ENCODE measurements at places on chromosomes 1 and 21. TPM values are rescaled to one million over a fixed set of nuclear protein-coding genes. Genes with fewer than 3 reads are reported as not detected.

Gene LCE1B
- total RNA-seq: not detected

Gene ACOT11
- total RNA-seq: 1.3 TPM

Gene ZNF593OS
- total RNA-seq: not detected

Gene IFNLR1
- 5.3 TPM for total RNA-seq

GRCh38 chr1:112554411-112554810 is 45.6 kb downstream of the WNT2B start:
- no peaks in the 10 kb centered on the region for H3K27me3 ChIP-seq
- H3K4me3 ChIP-seq: no peak overlapping the region
- no peaks in the 10 kb centered on the region for H3K36me3 ChIP-seq
- DNase-seq: no peak

DNA sequence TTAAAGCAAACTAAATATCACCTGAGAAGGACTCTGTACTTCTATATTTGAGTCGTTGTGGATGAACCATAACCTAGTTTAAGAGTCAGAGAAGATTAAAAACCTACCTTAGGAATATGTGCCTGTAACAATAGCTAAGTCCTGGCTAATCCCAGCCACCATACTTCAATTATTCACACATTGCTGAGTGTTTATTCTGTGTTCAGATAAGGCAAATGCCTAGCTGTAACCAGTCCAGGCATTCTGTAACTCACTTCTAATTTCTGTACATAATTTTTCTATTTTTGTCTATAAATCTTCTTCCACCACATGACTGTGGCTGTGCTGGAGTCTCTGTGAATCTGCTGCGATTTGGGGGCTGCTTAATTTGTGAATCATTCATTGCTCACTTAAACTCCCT is 441.9 kb upstream of the ADAMTS5 start:
- H3K36me3 ChIP-seq: no peaks in the 10 kb centered on the region
- H3K27me3 ChIP-seq: no peaks in the 10 kb centered on the region
- no peaks in the 10 kb centered on the region for H3K4me1 ChIP-seq
- DNase-seq: no peak
- no peak overlapping the region for H3K27ac ChIP-seq

DNA sequence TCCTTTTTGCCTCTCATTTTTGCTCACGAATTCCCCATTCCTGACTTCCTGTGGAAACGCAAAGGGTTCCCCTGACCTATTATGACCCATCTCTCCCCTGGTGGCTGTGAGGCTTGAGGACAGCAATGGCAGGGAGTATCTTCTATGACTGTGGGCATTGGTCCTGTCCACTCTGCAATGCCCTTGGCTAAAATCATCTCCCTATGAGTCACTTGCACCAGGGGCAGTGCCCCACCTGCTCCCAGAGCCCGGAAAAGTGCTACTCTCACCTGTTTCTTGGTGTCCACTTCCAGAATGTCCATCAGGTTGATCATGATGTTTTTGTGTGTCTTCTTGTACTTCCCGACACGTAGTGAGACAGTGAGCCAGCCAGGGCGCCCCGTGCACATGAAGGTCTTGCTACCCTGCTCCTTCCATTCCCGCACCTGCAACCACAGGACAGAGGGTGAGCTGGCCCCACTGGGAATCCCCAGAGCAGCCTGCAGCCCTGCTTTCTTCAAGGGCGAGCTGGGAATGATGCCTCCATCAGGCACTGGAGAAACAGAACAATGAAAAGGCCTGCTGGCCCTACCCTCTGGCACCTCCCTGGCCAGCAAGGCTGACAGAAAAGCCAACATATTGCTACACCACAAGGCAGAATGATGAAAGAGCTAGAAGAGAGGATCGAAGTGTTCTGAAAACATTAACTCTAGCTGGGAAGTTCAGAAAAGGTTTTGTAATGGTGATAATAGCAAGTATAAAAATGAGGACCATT is 3.5 kb downstream of the DHCR24 start:
- DNase-seq: no peak
- no peak overlapping the region for H3K27ac ChIP-seq
- H3K27me3 ChIP-seq: no peaks in the 10 kb centered on the region
- no peak overlapping the region for H3K4me3 ChIP-seq
- H3K4me1 ChIP-seq: peaks cover 65% of the 10 kb centered on the region

- DNase-seq: no peak
- H3K4me3 ChIP-seq: peak overlapping the region; percentile 78
- H3K36me3 ChIP-seq: no peaks in the 10 kb centered on the region
- H3K27me3 ChIP-seq: peaks cover 27% of the 10 kb centered on the region
- no peak overlapping the region for H3K27ac ChIP-seq
Measured at GRCh38 chr1:84078842-84079202, 65.2 kb upstream of the PRKACB start.

DNA sequence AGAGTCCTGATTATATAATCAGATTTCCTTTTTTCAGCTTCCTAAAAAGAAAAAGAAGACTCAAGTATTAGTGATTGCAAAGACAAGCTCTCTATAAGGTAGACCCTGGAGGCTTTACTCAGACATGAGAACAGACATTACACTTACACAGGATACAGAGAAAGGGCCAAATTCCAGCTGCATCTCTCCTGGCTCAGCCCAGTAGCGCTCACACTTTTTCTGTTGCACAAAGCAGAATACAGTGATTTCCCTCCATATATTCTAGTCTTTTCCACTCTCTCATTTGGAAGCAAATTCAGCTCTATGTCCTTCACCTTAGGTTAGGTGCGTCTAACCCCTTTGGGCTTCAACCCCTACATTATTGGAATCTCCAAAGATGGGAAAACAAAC is 15.1 kb downstream of the PTPN22 start:
- H3K4me3 ChIP-seq: no peak overlapping the region
- DNase-seq: no peak
- H3K36me3 ChIP-seq: peaks cover 57% of the 10 kb centered on the region
- no peaks in the 10 kb centered on the region for H3K27me3 ChIP-seq
- peak overlapping the region; percentile 16 for H3K27ac ChIP-seq

DNA sequence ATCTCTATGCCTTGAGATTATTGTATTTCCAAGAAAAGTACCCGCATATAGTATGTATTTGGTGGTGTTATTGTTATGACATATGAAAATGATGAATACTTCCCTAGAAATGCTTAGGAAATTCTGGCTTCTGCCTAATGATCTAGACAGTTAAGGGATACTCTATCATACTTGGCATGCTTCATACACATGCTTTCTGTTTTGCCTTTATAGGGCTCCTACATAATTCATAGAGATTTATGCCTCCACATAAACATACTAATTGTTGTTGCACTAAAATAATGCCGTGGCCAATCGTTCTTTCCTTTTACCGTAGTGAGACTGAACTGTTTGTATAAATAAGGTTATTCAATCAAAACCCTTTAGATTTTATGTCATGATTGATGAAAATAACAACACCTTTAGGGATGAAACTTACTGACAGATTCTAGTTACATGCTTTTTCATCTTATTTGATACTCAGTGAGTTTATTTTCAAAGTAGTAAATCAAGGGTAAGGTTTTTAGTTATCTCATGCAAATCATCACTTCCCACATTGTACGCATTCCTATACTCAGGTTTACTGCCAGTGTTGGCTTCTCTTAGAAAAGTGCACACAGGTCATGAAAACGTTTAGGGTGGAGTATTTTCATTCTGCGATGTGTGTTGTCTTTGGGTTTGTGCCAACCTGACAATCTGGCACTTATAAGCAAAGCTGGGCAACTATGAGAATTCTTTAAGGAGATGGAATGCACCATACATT is 40.5 kb upstream of the SCYL3 start:
- H3K36me3 ChIP-seq: no peaks in the 10 kb centered on the region
- H3K4me3 ChIP-seq: no peak overlapping the region
- H3K27ac ChIP-seq: no peak overlapping the region
- no peak for DNase-seq
- H3K4me1 ChIP-seq: no peaks in the 10 kb centered on the region

DNA sequence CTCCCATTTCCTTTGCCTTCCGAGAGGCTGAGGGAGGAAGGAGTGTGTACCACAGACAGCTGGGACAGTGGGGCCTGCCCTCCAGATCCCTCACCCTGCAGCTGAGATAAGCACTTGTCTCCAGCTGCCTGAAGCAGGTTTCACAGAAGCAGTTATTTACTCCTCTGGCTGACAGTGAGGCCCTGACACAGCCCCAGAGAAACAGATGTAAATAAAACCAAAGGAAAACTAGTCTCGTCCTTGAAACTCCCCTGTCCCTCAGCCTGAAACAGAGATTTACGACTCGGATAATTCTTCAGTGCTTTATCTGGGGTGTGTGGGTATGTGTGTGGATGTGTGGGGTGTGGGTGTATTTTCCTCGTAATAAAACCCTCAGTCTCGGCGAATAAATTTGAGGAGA is 181.1 kb downstream of the IGSF21 start:
- peaks cover 4% of the 10 kb centered on the region for H3K27me3 ChIP-seq
- H3K4me3 ChIP-seq: no peak overlapping the region
- no peaks in the 10 kb centered on the region for H3K36me3 ChIP-seq
- H3K27ac ChIP-seq: no peak overlapping the region
- no peak for DNase-seq

DNA sequence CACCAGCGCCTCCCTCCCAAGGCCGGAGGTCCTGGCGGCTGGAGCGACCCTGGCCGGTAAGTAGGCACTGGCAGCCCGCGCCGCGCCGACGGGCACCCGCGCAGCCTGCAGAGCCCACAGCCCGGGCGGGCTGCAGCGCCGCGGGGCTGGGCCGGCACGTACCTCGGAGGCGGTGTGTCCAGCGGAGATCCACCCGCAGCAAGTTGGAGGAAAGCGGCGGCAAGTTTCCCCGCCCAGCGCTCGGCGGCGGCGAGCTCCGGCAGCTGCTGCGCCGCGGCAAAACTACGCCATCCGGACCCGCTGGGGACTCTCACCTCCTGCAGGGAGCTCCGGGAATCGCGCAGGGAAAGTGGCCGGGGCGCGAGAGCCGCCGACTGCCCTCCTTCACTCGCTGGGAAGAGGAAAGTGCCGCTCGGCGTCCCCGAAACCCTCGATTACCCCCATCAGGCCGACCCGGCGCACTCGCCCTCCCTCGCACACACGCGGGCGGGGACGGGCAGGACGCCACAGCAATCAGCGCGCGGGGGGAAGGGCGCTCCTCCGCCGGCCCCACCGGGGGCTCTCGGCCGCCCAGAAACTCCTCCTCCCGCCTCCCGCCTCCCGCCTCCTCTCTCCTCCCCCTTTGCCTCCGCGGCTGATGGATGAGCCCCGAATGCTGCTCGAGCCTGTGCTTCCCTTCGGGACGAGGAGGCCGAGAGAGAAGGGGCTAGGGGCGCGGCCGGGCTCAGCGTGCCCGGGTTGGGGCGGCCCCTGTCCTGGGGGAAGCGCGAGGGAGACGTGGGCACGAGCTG is at the start of gene TGFBR3:
Gene TGFBR3 (minus strand): TSS at position 436 of the 791 bp plus-strand sequence. CDS start 24,620 bp downstream, outside the sequence.
- peaks cover 3% of the 10 kb centered on the region for H3K36me3 ChIP-seq
- peak within 1 kb of the TSS; percentile 92 for H3K4me3 ChIP-seq
- peak; percentile 91 for DNase-seq
- H3K4me1 ChIP-seq: peaks cover 32% of the 10 kb centered on the region
- H3K27ac ChIP-seq: peak within 1 kb of the TSS; percentile 59

GRCh38 chr1:41813755-41814745 is 104.7 kb downstream of the HIVEP3 start:
- no peaks in the 10 kb centered on the region for H3K36me3 ChIP-seq
- no peak overlapping the region for H3K27ac ChIP-seq
- DNase-seq: no peak
- H3K27me3 ChIP-seq: no peaks in the 10 kb centered on the region

DNA sequence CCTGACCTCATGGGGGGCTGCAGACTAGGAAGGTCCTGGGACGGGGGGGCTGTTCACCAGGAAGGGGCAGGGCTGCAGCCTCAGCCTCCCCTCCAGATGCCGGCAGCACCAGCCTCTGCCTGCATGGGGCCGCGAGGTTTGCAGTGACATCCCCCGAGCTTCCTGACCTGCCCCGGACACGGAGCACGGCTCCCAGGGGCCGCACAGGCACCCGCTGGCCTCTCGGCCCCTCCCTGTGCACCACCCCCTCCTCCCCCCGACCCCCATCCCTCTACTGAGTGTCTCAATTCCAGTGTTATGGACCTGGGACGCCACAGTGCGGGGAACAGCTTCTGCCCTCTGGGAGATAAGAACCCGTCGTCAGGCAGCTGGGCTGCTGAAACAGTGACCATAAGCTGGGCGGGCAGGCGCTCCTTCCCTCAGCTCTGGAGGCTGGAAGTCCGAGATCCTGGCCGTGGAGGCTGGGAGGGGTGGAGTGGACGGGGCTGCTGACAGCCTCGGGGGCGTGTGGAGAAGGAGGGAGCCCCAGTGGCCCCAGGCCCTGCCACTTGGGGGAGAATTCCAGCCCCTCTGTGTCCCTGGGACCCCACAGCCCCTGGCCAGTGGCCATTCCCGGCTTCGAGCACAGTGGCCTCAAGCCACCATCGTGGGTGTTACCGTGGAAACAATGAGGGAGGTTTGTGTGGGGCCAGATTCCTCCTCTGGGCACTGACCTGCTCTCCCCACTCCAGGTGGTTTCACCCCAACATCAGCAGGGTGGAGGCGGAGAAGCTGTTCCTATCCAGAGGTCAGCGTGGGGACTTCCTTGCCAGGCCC is 11.6 kb downstream of the RNF223 start:
- H3K4me3 ChIP-seq: peak overlapping the region; percentile 80
- peaks cover 17% of the 10 kb centered on the region for H3K27me3 ChIP-seq
- H3K27ac ChIP-seq: peak overlapping the region; percentile 78
- no peak for DNase-seq
- peaks cover 4% of the 10 kb centered on the region for H3K36me3 ChIP-seq

GRCh38 chr1:1777950-1778662 is at the start of gene NADK:
Gene NADK (minus strand): TSS chr1:1778470. CDS start chr1:1765406, 13,064 bp downstream.
- peaks cover 18% of the 10 kb centered on the region for H3K36me3 ChIP-seq
- H3K4me1 ChIP-seq: peaks cover 53% of the 10 kb centered on the region

DNA sequence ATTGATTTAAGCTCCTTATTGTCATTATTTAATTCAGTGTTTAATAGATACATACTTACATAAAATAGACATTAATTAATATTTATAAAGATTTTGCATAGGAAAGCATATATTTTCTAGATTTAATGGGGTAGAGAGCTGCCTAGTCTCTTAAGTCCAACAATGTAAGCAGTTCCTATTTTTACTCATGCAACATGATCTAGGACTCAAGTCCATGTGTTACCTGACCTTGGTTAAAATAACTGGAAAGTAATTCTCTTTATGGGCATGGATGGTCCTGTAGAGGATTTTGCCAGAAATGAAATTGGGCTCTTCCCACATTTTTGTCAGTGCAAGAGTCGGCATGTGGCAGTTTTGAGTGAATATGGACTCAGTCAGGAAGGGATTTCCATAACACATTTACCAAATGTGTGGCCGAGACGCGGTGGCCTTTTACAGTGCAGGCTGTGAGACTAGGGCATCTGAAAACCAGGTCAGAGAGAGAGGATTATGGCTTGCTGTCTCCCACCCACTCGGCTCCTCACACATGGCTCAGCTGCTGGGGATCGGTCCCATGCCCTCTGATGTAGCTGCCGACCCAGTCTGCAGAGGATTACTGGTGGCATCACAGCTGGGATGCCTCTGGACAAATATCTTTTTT is 6.2 kb upstream of the KIF1B start:
- no peak overlapping the region for H3K4me3 ChIP-seq
- H3K4me1 ChIP-seq: peaks cover under 1% of the 10 kb centered on the region
- peaks cover 9% of the 10 kb centered on the region for H3K27me3 ChIP-seq
- no peak for DNase-seq
- no peak overlapping the region for H3K27ac ChIP-seq

DNA sequence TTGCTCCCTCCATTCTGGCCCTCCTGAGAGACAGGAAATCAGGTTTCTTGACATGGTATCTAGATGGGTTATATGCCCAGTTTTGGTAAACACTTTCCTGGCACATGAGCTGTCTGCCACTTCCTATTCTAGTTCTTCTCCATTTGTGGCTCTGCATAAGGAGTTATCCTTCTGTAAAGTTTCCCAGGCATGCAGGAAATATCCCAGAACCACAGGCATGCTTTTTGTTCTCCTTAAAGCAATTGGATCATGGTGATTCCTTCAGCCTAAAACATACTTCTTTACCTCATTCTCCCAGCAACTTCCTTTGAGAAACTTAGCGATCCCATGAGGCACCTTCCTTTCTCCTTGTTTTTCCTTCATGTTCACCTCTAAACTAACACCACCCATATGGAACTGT is 199.8 kb downstream of the CRB1 start:
- DNase-seq: no peak
- no peak overlapping the region for H3K4me3 ChIP-seq
- peaks cover 3% of the 10 kb centered on the region for H3K27me3 ChIP-seq
- no peaks in the 10 kb centered on the region for H3K4me1 ChIP-seq
- H3K27ac ChIP-seq: no peak overlapping the region
